ENCODE measurements at places on chromosomes 3 and 15.

DNA sequence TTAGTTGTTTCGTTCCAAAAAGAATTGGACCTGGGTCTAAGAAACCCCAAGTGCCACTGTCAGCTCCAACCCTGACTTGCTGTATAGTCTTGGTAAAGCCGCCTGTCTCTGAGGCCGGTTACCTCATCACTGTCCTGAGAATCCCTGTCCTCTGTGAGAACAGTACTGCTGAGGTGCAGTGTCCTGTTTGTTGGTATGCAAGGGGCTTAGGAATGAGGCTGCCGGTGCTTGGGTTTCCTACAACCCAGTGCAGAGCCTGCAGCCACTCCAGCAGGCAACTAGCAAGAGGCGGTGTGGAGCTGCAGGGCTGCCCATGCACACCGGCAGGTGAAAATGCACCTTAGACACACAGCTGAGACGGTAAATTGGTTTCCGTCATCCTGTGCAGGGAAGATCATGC is 52.0 kb upstream of the ATG7 start:
- no peak for DNase-seq

GRCh38 chr15:31069360-31070000 is 32.0 kb downstream of the TRPM1 start:
- no peak for DNase-seq

- no peak for DNase-seq
Measured at GRCh38 chr15:55628369-55628730, 40.2 kb upstream of the PYGO1 start.

DNA sequence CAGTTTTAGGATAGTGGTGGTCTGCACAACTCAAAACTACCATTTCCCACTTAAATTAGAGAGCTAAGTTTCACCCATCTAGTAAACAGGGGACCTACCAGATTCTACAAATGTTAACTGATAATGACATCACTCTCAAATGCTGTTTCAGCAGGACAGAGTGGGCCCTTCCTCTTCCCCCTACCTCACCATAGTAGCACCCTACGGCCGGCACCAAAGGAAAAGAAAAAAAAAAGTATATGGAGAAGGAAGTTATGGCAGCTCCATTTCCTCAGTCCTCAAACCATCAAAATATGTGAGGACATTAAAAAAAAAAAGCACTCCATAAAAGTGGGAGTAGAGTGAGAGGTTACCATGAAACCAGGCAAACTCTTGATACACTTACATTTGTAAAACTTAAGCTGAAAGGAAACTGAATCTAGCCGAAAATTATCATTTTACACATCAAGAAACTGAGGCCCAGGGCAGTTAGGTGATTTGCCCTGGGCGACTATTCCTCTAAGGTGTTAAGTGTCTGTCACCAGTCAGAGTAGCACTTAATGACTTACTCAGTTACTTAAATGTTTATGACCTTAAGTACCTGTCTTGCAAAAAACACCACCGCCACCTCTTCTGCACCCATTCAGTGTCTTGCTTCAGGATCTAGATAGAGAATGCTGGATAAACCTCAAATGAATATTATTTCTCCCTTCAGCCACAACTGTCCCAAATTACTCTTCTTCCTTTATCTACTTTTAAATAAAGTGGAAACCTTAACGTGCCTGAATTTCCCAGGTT is 2.7 kb downstream of the MSL2 start:
- no peak for DNase-seq

- no peak for DNase-seq
Measured at GRCh38 chr3:123335007-123335670, 113.8 kb downstream of the ADCY5 start.

- no peak for DNase-seq
Measured at GRCh38 chr3:139295040-139295439, 48.8 kb upstream of the MRPS22 start.

GRCh38 chr3:65507437-65507836 is 531.3 kb downstream of the MAGI1 start:
- DNase-seq = no peak

GRCh38 chr15:100895721-100896120 is 16.1 kb downstream of the ALDH1A3 start:
- DNase-seq = no peak

DNA sequence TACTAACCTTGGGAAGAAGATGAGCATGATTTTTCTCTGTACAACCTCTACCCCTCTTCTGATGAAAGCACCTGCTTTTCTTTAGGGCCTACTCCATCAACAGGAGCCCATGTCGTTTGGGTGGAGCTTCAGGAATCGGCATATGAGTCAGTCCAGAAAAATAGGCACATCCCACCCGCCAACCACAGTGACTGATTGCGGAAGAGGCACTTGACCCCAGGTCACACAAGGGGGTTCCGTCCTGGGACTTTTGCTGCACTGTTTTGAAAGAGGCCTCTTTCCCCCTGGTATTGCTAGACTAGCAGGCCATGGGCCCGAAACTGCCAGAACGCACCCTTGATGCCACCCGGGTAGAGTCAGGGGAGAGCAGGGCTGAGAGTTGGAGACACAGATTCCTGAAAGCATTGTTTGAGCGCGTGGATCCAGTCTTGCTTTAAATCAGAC is 19.3 kb upstream of the NRROS start:
- DNase-seq = no peak
